ENCODE measurements at places on chromosomes 2 and 18.

- no peak for ATAC-seq
Observed at GRCh38 chr2:195612611-195613495, 44.2 kb upstream of the SLC39A10 start.

- ATAC-seq: no peak
Observed at GRCh38 chr2:132668987-132669907, 758 bp downstream of the LYPD1 start.

DNA sequence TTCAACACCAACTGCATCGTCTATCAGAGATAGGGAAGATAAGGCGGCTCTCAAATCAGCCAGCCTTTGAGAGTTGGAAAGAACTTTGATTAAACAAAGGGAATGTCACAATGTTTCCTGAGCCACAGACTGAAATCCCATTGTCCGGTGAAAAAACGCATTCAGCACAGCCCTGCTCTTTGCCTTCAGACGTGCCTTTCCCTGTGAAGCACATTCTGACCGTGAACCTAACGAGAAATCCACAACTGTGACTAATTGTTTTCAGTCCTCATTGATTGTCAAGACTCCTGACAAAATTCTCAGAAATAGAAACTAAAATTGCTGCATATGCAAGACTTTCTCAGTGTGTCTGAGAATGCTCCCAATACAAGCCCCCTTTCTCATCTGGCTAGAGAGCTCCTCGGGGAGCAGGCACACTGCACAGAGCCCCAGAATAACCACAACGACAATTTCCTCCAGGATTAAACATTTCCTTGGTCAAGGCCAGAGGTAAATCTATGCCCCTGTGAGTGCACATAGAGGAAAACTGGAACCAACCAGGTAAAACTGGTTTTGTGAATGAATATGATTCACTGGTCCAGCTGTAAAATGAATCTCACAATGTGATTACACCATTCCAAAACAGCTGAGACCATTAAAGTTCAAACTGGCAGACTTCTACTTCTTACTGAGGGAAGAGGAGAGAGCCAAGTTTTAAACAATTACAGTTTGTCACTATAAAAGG is 561.9 kb upstream of the ID2 start:
- ATAC-seq: peak; percentile 28

GRCh38 chr2:156999661-157000060 is 257.8 kb upstream of the GALNT5 start:
- no peak for ATAC-seq

DNA sequence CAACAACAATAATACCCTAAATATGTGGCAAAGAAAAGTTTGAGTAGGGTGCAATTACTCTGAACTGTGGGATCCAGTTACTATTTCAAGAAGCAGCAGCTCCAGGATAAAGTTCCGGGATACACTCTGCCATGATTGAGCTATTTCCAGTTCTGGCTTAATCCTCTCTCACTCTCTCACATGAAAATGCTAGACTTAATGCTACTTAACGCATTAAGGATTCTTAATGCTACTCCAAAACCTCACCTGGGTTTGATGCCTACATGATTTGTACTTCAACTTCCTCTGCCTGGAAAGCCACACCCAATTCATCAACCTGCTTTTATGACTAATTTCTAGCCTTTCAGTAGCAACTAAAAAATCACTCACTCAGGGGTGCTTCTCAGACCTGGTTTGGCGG is 151.1 kb upstream of the HNMT start:
- no peak for ATAC-seq

DNA sequence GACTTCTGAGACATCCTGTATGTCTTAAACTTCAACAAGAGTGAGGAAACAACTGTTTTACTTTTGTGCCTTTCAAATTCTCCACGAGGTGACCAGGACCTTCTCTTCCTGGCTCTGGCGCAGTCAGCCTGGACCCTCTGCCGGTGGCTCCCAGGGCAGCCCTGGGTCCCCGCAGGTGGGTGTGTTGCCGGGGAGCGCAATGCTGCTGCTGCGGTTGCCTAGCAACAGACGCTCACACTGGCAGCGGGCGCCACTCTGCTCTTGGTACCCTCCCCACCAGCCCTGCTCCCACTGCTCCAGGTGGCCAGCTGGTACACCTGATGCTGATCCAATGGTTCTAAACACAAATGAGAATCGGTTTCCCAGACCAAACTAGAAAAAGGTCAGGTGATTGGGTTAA is 58.7 kb downstream of the GNAL start:
- no peak for ATAC-seq

DNA sequence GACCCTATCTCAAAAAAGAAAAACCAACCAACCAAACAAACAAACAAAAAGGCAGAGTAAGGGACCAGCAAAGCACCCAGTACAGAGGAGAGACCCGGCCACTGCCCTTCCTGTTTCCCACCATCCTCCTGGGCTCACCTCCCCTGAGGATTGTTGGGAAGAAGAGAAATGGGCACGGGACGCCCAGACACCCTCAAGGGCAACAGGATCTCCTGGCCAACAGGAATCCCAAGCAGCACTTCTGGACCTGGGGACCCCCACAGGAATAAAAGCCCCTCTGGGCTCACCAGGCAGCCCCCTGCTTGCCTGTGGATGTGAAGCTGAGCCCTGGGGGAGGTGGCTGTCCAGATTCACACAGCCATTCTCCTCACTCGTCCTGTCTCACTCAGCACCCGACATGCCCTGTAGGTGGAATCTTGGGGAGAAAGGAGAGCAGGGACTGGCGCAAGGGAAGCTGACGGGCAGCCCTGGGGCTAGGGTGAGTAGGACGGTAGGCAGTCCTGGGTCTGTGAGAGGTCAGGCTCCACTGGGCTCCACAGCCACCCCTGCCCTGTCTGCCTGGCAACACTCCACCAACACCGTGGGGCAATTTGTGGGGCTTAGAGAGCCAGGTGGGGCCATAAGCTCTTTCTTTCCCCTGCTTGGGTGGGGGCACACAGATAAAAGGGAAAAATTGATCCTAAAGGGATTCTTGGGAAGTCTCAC is 18.0 kb downstream of the KLF11 start:
- no peak for ATAC-seq

- ATAC-seq: no peak
Observed at GRCh38 chr2:173764094-173764493, 201.1 kb downstream of the SP3 start.

DNA sequence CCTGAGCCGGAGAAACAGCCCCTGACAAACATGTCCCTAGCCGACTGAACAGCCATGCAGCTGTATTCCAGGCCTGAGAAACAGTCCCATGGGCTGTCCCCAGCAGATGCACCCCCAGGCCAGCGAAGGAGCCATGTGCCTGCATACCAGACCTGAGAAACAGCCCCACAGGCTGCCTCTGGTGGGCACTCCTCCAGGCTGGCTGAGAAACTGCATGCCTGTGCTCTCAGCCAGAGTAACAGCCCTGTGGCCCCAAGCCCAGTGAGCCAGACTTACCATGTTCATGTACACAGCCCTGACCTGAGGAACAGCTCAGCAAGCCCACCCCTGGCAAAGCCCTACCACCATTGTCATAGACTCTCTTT is 24.8 kb downstream of the BOLL start:
- ATAC-seq: no peak

- no peak for ATAC-seq
Observed at GRCh38 chr2:179125404-179125803, 75.5 kb upstream of the CCDC141 start.

DNA sequence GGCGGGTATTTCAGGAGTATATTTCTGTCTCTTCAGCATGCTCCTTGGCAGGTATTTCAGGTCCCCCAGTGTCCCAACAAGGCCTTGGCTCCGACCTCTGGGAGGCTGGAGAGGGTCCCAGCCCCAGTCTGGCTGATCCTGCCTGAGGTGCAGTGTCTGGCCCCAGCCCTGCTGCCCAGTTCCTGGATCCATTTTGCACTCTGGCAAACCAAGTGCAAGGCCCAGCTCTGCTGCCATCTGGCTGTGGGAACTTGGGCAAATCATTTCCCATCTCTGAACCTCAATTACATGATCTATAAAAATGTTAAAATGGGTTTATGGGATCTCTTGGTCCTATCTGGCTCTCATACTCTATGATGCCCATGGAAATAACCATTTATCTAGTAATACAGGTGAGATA is 63.6 kb downstream of the ZBTB7C start:
- no peak for ATAC-seq
